Right cardiac atrium (tissue), 5 donors: ENCODE measurements at places on chromosomes 16 and 17. TPM values are rescaled to one million over a fixed set of nuclear protein-coding genes. Genes with fewer than 3 reads are reported as not detected.

- no peak for DNase-seq
Observed at GRCh38 chr17:53633856-53634255, 188.9 kb upstream of the KIF2B start.

GRCh38 chr16:72424757-72425156, 252.8 kb upstream of the PMFBP1 start:
- DNase-seq = no peak

- DNase-seq = no peak
Observed at GRCh38 chr16:24906199-24906808, 60.5 kb downstream of the SLC5A11 start.

Gene LRRC37A3
- total RNA-seq = 4.6 TPM

GRCh38 chr16:14566599-14566998, 63.5 kb downstream of the PARN start:
- DNase-seq = no peak
